ENCODE measurements at places on chromosomes 6 and 20. TPM values are rescaled to one million over a fixed set of nuclear protein-coding genes. Genes with fewer than 3 reads are reported as not detected.

Gene PRSS35
- not detected for total RNA-seq

Gene FRMD1
- total RNA-seq = not detected

Gene ZBTB46
- total RNA-seq = 3.9 TPM

Gene TAP2
- 2.2 TPM for total RNA-seq

Gene MACROD2
- total RNA-seq = 3.3 TPM

Gene LRRN4
- not detected for total RNA-seq

Gene PACRG
- 0.13 TPM for total RNA-seq

Gene TRIM31
- total RNA-seq = not detected

Gene PPP1R3G
- 1.5 TPM for total RNA-seq

Gene LRP11
- 108 TPM for total RNA-seq

Gene LHFPL5
- not detected for total RNA-seq

Gene SLC22A16
- not detected for total RNA-seq

Gene SNAP25
- not detected for total RNA-seq

Gene TCP11
- not detected for total RNA-seq

Gene DCDC2
- total RNA-seq = not detected

Gene ZFP57
- total RNA-seq = not detected

Gene CCM2L
- not detected for total RNA-seq

Gene SNX21
- total RNA-seq = 88.4 TPM

Gene BHLHE23
- not detected for total RNA-seq

Gene NNAT
- not detected for total RNA-seq

Gene PTGIS
- total RNA-seq = 178 TPM

Gene CARMIL1
- total RNA-seq = 6.3 TPM

Gene RAB32
- total RNA-seq = 103 TPM

Gene SMOC2
- not detected for total RNA-seq

Gene OVOL2
- total RNA-seq = not detected

Gene BTBD9
- total RNA-seq = 13.7 TPM

Gene PSMB8
- total RNA-seq = 21.6 TPM

Gene RFX6
- total RNA-seq = not detected

Gene FLRT3
- 2.3 TPM for total RNA-seq

Gene BEND6
- 20.6 TPM for total RNA-seq

Gene SLC32A1
- total RNA-seq = not detected

Gene HLA-F
- total RNA-seq = 0.43 TPM

Gene KIAA0408
- 1.4 TPM for total RNA-seq

Gene OTOR
- not detected for total RNA-seq

Gene MCCD1
- not detected for total RNA-seq

Gene CPNE5
- total RNA-seq = 0.63 TPM

Gene GJA10
- not detected for total RNA-seq

Gene ADTRP
- 1.3 TPM for total RNA-seq

Gene MAVS
- 22.0 TPM for total RNA-seq

Gene SLPI
- 1.7 TPM for total RNA-seq

Gene RRAGD
- total RNA-seq = not detected

Gene FHL5
- not detected for total RNA-seq

Gene KCNK5
- not detected for total RNA-seq

Gene WFDC5
- not detected for total RNA-seq

Gene ARMC12
- total RNA-seq = not detected

Gene ADAM33
- total RNA-seq = 53.1 TPM

Gene RBM24
- 7.3 TPM for total RNA-seq

Data from GM23248 (cell line).